Osteoblast (primary cell): ENCODE measurements at places on chromosomes 2 and 18.

- no peaks in the 10 kb centered on the region for H3K4me1 ChIP-seq
- no peak for DNase-seq
- no peaks in the 10 kb centered on the region for H3K36me3 ChIP-seq
- no peak overlapping the region for H3K27ac ChIP-seq
- no peak overlapping the region for H3K4me3 ChIP-seq
- peaks cover 18% of the 10 kb centered on the region for H3K27me3 ChIP-seq
Observed at GRCh38 chr2:161250864-161251436, 57.3 kb upstream of the PSMD14 start.

GRCh38 chr2:240759459-240759858 lies 60.6 kb downstream of the KIF1A start:
- no peak overlapping the region for H3K27ac ChIP-seq
- no peak overlapping the region for H3K4me3 ChIP-seq
- no peaks in the 10 kb centered on the region for H3K36me3 ChIP-seq
- H3K27me3 ChIP-seq: no peaks in the 10 kb centered on the region

DNA sequence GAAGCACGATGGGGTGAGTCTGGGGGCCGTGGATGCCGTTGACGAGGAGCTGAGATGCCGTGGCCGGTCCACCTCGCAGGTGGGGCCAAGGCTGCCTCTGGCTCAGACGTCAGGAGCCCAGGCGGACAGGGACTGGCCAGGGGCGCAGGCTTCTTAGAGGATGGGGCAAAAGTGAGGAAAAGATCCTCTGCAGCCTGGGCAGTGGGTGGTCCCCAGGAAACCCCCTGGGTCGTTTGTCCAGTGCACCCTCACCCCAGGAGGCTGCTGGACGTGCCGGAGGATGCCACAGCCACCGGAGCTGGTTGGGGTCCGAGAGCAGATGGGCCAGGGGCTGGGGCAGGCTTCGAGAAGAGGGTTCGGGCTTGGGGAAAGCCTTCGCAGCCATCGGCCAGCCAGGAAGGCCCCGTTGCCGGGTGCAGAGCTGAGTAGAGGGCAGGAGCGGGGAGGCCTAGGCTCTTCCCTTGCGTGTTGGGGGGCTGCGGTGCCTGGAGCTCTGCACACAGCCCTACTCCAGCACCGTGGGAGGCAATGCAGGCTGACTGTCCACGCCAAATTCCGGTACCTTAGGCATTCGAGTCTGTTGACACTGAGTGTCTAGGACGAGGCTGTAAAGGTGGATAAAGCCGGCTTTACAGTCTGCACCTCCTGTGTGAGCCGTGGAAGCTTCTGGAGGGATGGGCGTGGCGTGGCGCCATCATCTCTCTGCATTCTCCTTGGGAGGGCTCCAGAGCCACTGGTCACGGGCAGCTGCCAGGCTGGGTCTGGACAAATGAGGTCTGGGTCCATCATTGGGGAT lies 18.8 kb downstream of the GPC1 start:
- H3K4me1 ChIP-seq: peaks cover 4% of the 10 kb centered on the region
- no peaks in the 10 kb centered on the region for H3K36me3 ChIP-seq
- H3K27me3 ChIP-seq: no peaks in the 10 kb centered on the region
- DNase-seq: peak; percentile 82
- H3K4me3 ChIP-seq: no peak overlapping the region

- H3K4me3 ChIP-seq: no peak overlapping the region
- no peaks in the 10 kb centered on the region for H3K27me3 ChIP-seq
- no peaks in the 10 kb centered on the region for H3K36me3 ChIP-seq
- H3K27ac ChIP-seq: no peak overlapping the region
- no peak for DNase-seq
Observed at GRCh38 chr2:142112757-142113221, 18.0 kb downstream of the LRP1B start.

DNA sequence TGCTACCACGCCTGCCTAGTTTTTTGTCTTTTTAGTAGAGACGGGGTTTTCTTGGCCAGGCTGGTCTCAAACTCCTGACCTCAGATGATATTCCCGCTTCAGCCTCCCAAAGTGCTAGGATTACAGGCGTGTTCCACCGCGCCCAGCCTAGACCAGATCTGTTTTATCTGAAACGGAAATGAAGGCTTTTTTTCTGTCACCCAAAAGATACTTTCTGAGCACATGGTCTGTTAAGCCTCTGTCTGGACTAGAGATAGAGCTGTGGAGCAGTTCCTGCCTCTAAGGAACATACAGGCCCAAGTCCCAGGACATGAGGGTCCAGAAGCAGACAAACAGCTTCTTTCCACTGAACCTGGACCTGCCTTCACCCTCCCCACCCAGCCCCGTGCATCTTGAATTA lies 43.6 kb upstream of the PTMA start:
- no peak for DNase-seq
- H3K4me3 ChIP-seq: no peak overlapping the region

GRCh38 chr2:7191932-7192331 lies 274.7 kb downstream of the RNF144A start:
- no peaks in the 10 kb centered on the region for H3K27me3 ChIP-seq
- no peak for DNase-seq
- H3K27ac ChIP-seq: no peak overlapping the region
- no peak overlapping the region for H3K4me3 ChIP-seq
- no peaks in the 10 kb centered on the region for H3K36me3 ChIP-seq

- no peak overlapping the region for H3K27ac ChIP-seq
- no peaks in the 10 kb centered on the region for H3K4me1 ChIP-seq
- no peaks in the 10 kb centered on the region for H3K27me3 ChIP-seq
- H3K36me3 ChIP-seq: no peaks in the 10 kb centered on the region
- DNase-seq: no peak
Observed at GRCh38 chr18:37674570-37674969, 109.0 kb upstream of the CELF4 start.

GRCh38 chr2:47221039-47221438 lies 65.9 kb upstream of the STPG4 start:
- no peak for DNase-seq
- H3K27me3 ChIP-seq: no peaks in the 10 kb centered on the region
- no peaks in the 10 kb centered on the region for H3K36me3 ChIP-seq
- no peak overlapping the region for H3K4me3 ChIP-seq
- peak overlapping the region; percentile 4 for H3K27ac ChIP-seq
